ENCODE measurements at places on chromosomes 7 and 10. TPM values are rescaled to one million over a fixed set of nuclear protein-coding genes. Genes with fewer than 3 reads are reported as not detected.

The LRMDA gene
- total RNA-seq: 19.4 TPM

The IGF2BP3 gene
- total RNA-seq: 92.8 TPM

The HKDC1 gene
- 0.31 TPM for total RNA-seq

The SDHAF3 gene
- 6.7 TPM for total RNA-seq

The IFIT3 gene
- total RNA-seq: 16.8 TPM

The HOXA4 gene
- 0.31 TPM for total RNA-seq

The TMEM270 gene
- total RNA-seq: not detected

All from endothelial cell (in vitro differentiated cells).